Cardiac ventricle fibroblast (primary cell): ENCODE measurements at places on chromosomes 7 and 10. TPM values are rescaled to one million over a fixed set of nuclear protein-coding genes. Genes with fewer than 3 reads are reported as not detected.

The LRRC61 gene
- 0.49 and 1.6 TPM in 2 replicates for total RNA-seq

The MIOS gene
- total RNA-seq: 15.7 and 17.3 TPM in 2 replicates

The RNF133 gene
- total RNA-seq: 0.29 and 0.62 TPM in 2 replicates

The SLC29A4 gene
- total RNA-seq: 1.6 and 3.1 TPM in 2 replicates

The GLRX3 gene
- total RNA-seq: 47.8 and 89.7 TPM in 2 replicates

The RSBN1L gene
- total RNA-seq: 13.1 and 13.7 TPM in 2 replicates

The TFR2 gene
- 1.4 TPM in 1 of 2 replicates, not detected in the other for total RNA-seq

The GPR22 gene
- not detected in 2 replicates for total RNA-seq

The PNLIPRP3 gene
- total RNA-seq: not detected in 2 replicates

The AKR1C8 gene
- not detected in 2 replicates for total RNA-seq

The CALHM3 gene
- not detected in 2 replicates for total RNA-seq

The ANKRD61 gene
- not detected in 2 replicates for total RNA-seq

The LIPK gene
- total RNA-seq: not detected in 2 replicates

The HOXA11 gene
- not detected in 2 replicates for total RNA-seq

The AKAP9 gene
- total RNA-seq: 25.6 and 26.2 TPM in 2 replicates
